Activated CD8-positive, alpha-beta memory T cell treated with anti-CD3 and anti-CD28 coated beads for 24 hours (primary cell): ENCODE measurements at places on chromosomes 3 and 15.

DNA sequence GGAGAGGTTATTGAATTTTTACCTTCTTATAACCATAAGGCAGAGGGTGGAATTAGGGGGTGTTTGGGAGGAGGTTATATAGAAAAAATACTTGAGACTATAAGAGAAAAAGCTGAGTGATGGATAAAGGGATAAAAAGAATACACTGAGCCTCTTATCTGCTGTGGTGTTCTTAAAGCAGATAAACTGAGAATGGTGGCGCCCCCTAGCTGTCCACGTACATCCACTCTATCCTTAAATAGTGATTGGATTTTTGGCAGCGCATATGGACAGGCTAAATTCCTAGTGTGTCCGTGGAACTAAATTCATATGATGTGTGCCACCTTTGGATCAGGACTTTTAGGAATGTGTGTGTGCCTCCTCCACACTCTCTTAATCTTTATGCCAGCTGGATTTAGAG, 121.1 kb downstream of the OXSM start:
- DNase-seq = peak; percentile 61

- DNase-seq = no peak
Measured at GRCh38 chr3:44132061-44132460, 109.6 kb upstream of the TOPAZ1 start.

DNA sequence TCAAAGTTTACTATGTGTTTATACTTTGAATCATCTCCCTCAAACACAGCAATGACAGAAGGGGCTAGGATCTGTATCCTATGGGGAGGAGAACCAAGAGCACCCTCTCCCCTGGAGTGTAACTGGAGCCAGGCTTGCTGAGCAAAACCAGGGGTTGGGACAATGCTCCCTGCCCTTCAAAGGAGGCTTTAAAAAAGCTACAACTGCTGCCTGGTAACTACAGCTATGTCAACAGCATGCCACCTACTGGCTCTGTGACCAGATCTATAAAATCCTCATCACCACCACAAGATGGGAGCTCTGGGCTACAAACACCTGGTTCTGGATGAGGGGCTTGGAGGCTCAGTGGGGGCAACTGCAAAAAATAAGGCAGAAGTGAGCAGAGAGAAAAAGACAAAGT, 61.9 kb downstream of the ANO10 start:
- DNase-seq = no peak

- DNase-seq = no peak
Measured at GRCh38 chr15:93362821-93363220, 273.8 kb upstream of the RGMA start.

GRCh38 chr3:170081079-170081741, 43.4 kb downstream of the GPR160 start:
- no peak for DNase-seq

GRCh38 chr3:25783661-25784512, 644 bp upstream of the NGLY1 start:
- no peak for DNase-seq

DNA sequence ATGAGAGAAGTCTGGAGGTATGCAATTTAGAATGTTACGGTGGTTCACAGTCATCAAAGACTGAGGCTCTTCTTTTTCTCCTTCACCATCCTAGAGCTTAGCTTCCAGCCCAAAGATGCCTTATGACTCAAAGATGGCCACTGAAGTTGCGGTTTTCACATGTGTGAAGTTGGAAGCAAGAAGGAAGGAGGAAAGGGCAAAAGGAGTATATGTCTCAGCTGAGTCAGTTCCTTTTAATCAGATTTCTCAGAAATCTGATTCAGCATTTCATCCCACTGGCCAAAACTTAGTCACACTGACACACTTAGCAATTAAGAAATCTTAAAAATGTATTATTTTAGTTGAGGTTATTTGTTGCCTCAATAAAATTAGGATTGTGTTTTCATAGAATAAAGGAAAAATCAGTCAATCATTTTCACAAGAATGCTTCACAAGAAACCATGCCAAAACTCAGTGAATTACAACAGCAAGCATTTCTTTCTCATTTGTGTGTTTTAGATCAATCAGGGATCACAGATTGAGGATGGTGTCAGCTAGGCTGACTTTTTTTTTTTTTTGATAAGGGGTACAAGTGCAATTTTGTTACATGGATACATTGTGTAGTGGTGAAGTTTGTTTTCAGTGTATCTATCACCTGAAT, 211.1 kb upstream of the GADL1 start:
- DNase-seq = no peak

DNA sequence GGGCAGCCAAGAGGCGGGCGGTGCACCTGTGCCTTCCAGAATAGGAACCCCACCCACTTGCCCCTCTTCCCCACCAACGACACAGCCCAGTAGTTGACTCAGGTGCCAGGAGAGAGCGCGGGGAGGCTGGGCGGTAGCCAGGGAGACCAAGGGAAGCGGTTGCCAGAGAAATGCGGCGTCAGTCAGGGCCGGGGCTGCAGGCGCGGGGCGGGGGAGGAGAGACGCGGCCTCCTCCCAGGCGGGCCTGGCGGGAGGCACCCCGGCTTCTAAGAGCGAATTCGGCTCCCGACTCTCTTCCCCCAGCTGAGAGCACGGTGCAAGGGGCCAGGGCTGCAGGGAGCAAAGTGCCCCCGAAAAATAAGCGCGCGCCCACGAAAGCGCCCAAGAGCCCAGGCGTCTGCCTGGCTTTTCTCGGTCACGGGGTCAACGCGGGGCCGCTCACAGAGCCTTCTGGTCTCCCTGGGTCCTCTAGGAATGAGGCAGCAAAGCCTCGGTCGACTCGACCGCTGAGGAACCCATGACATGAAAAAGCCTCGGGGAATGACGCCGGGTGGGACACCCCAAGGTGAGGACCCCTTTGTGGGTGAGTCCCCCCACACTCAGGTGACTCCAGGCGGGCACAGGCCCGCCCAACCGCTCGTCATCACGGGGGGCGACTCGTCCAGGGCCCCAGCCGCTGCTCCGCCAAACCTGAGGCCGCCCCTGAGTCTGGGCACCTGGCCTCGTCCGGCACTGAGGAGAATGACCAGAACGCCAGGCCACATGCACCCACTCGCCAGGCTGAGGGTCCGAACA, 716 bp downstream of the CPEB1 start:
- DNase-seq = peak; percentile 60

DNA sequence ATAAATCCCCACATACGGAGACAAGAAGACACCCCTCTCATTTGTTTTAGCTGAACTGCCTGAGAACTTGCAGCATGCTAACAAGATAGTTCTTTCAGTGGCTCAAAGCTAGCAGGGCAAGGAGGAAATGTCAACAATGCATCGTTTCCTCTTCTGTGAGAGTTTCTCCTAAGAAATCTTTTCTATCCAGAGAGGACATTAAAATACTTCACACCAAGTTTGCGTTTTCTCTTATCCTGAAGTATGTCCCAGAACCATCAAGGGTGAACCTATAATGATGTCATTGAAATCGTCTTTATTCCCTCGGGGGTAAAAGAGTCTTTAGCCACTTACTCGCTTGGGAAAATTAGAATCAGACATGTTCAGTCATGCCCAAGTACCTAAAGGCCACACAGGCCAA, 541.7 kb upstream of the MDFIC2 start:
- DNase-seq = no peak

- DNase-seq = no peak
Measured at GRCh38 chr3:43893727-43894126, 203.0 kb downstream of the ABHD5 start.

- peak; percentile 90 for DNase-seq
Measured at GRCh38 chr3:134308350-134308891, 57.8 kb upstream of the RYK start.

GRCh38 chr3:33058765-33059164, 38.2 kb downstream of the GLB1 start:
- no peak for DNase-seq

DNA sequence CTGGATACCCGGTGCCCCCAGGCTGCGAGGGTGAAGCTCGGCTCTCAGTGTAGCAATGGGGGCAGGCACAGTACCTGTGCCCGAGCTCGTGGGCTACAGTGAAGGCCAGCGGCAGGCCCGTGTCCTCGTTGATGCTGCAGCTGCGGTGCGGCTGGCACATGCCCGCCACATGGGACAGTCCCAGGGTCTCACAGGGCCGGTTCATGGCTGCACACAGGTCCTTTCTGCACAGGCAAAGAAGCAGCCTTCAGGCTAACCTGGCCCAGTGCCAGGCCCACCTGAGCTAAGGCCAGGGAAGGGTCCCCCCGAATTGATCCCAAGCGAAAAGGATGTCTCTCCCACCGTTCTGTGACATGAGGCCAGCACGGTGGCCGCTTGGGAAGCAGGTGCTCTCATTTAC, 21.6 kb downstream of the ADAMTS7 start:
- no peak for DNase-seq

DNA sequence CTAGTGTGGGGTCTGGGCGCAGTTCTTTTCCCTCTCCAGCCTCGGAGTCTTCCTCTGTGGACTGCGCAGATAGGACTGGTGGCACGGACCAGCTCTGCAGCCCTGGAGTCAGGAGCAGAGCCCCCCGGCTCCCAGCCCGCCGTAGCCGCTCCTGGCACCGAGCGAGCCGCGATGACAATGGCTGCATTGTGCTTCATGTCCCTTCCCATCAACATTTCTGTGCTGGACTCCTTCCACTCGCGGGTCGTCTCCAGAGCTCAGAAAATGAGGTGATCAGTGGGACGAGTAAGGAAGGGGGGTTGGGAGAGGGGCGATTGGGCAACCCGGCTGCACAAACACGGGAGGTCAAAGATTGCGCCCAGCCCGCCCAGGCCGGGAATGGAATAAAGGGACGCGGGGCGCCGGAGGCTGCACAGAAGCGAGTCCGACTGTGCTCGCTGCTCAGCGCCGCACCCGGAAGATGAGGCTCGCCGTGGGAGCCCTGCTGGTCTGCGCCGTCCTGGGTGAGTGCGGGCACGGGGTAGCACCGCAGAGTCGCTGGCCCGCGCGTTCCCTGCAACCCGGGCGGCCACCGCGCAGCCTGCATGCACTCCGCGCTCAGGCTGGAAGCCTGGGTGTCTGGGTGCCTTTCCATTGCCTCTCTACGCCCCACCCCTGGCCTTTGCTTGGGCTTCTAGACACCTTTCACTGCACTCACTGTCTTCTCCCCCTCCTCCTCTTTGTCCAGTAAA, at the start of gene TF:
TSS of gene TF (plus strand) at position 413 of the 731 bp plus-strand sequence. CDS start at position 461, 48 bp downstream.
- DNase-seq = no peak

DNA sequence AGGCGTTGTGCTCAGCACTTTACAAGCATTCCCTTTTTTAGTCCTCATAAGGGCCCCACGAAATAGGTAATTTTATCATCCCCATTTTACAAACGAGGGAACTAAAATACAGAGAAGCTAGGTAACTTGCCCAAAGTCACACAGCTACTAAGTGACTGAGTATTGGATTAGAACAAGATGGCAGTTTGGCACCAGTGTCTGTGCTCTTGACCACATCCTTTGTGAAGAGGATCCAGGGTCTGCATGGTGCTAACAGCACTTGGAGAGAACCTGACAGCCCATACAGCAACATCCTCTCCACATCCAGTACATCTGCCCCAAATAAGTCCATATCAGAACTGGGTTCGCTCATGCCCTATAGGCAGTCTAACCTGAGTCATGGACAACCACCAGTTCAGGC, 21.8 kb upstream of the DAPK2 start:
- no peak for DNase-seq

- no peak for DNase-seq
Measured at GRCh38 chr15:96551196-96551595, 220.7 kb downstream of the NR2F2 start.

DNA sequence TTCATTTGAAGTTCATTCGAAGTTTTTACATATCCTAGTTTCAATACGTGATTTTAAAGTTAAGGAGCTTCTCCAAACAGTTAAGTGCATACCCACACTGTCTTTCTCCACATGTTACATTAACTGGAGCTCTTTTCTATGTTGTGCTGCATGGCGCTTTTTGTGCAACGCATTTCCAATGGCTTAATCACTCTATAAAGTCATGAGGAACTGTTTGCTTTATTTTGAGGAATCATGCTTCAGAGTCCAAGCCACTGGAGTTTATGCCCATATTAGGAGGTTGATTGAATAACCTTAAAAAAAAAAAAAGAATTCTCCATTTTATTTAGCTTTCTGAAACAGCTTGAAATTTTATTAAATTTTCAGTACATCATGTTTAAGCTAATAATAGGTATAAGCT, 109.4 kb upstream of the MBNL1 start:
- no peak for DNase-seq

- no peak for DNase-seq
Measured at GRCh38 chr3:117306299-117306698, 596.7 kb downstream of the TUSC7 start.

- DNase-seq = no peak
Measured at GRCh38 chr3:50241163-50241562, 5.2 kb downstream of the GNAI2 start.

DNA sequence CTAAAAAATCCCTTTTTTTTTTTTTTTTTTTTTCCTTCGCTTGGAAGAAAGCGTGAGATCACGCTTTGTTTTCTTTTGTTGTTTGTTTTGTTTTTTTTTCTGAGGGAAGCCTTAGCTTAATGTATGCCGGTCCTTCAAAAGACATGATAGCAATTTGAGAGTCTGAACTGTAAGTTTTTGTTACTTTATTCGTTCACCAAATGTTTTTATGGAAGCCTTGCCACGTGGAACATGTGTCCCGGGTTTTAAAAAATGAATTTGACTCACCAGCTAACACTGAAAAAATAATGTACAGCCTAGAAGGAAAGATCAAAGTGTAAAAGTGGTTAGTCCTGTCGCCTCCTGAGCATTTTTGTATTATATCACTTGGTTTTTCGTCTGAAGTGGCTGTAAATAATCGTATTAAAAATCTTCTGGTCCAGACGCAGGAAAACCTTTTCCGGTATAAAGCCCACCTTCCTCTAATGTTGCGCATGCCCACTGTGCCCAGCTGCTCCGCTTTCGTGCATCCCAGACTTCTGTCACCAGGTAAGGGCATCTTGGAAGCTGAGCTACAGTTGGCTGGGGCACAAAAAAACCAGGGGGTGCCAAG, 795 bp upstream of the MYNN start:
- peak; percentile 88 for DNase-seq

- DNase-seq = no peak
Measured at GRCh38 chr3:140903196-140903595, 38.4 kb upstream of the SLC25A36 start.

GRCh38 chr3:212432-212831, 15.9 kb downstream of the CHL1 start:
- DNase-seq = no peak

GRCh38 chr3:140530603-140531002, 147.3 kb upstream of the TRIM42 start:
- DNase-seq = no peak

- DNase-seq = no peak
Measured at GRCh38 chr3:159624616-159625015, 364.0 kb upstream of the IL12A start.

- no peak for DNase-seq
Measured at GRCh38 chr15:82047453-82048400, 1.9 kb upstream of the MEX3B start.
